ENCODE measurements at places on chromosomes 4 and X.

DNA sequence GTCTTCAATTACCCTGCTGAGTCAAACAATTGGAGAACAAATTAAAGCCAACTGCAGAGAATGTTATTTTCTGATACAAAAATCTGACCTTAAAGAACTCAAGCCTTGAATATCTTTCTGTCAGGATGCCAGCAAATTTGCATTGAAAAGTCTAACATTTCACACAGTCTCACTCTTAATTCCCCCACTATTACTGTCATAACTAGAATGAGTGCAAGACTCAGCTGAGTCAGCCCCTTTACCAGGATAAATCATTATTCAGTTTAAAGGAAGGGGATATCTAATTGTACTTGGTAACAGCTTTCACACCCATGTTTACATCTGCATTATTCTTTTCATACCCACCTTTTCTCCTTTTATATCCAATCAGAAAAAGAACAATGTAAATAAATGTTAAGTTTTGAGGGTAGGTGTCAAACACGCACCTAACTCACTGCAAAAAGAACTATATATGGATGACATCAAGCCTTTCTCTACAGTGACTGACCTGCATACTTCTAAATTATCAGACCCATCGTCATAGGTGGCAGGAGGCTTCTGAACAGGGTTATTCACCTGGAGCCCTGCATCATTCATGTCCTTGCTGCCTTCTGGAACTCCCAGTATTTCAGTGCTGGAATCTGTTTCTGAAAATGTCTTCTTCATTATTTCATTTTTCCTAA lies 117.4 kb downstream of the TMA16 start:
- H3K36me3 ChIP-seq: no peaks in the 10 kb centered on the region
- no peak overlapping the region for H3K4me3 ChIP-seq
- DNase-seq: no peak
- no peaks in the 10 kb centered on the region for H3K27me3 ChIP-seq

- peak overlapping the region; percentile 91 for H3K27ac ChIP-seq
- H3K4me3 ChIP-seq: no peak overlapping the region
- no peaks in the 10 kb centered on the region for H3K36me3 ChIP-seq
- peaks cover 55% of the 10 kb centered on the region for H3K4me1 ChIP-seq
- peak; percentile 46 for DNase-seq
Measured at GRCh38 chrX:13051529-13052172, 7.2 kb upstream of the FAM9C start.

DNA sequence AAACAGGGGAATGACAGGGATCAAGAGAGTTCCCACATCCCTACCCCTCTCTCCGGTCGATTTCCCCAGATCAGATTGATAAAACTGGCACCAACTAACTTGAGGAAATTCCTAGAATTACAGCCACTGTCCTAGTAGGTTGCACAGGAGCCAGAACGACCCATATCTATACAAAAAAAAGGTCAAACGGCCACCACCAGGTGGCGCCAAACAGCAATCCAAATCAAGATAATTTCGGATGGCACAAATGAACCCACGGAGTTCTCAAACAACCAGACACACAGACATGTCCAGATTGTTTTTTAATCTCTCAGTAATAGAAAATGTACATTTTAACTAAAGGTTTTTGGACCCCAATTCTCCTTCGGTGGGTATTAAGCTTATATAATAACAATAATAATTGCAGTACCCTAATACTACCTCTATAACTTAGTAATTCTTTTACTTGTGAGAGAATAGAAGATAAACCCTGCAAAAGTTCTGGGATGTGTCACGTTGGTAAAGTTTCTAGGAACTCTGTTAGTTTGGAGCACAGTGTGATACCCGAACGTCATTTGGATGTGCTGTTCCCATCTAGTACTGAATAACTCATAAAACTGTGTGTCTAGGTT lies 212.6 kb downstream of the SPOCK3 start:
- DNase-seq: peak; percentile 25
- no peak overlapping the region for H3K27ac ChIP-seq
- H3K36me3 ChIP-seq: no peaks in the 10 kb centered on the region

- DNase-seq: peak; percentile 85
- H3K36me3 ChIP-seq: no peaks in the 10 kb centered on the region
- peak overlapping the region; percentile 55 for H3K4me3 ChIP-seq
Measured at GRCh38 chrX:135003876-135004623, 13.3 kb downstream of the SMIM10 start.

GRCh38 chr4:63607169-63607872 lies 801.9 kb downstream of the TECRL start:
- no peaks in the 10 kb centered on the region for H3K27me3 ChIP-seq
- H3K4me1 ChIP-seq: no peaks in the 10 kb centered on the region
- no peak overlapping the region for H3K4me3 ChIP-seq
- DNase-seq: no peak
- H3K27ac ChIP-seq: no peak overlapping the region
- H3K36me3 ChIP-seq: no peaks in the 10 kb centered on the region

GRCh38 chrX:48573690-48574269 lies 504 bp upstream of the RBM3 start:
- H3K4me3 ChIP-seq: no peak overlapping the region
- H3K4me1 ChIP-seq: peaks cover 24% of the 10 kb centered on the region
- H3K27ac ChIP-seq: peak overlapping the region; percentile 97
- H3K36me3 ChIP-seq: peaks cover 7% of the 10 kb centered on the region
- peak; percentile 64 for DNase-seq

GRCh38 chr4:145341381-145341780 lies 140.3 kb upstream of the SMAD1 start:
- H3K4me1 ChIP-seq: no peaks in the 10 kb centered on the region
- no peak overlapping the region for H3K4me3 ChIP-seq
- no peak for DNase-seq
- H3K36me3 ChIP-seq: no peaks in the 10 kb centered on the region
- H3K27ac ChIP-seq: no peak overlapping the region

GRCh38 chr4:113976741-113977525 lies 2.5 kb downstream of the ARSJ start:
- no peak for DNase-seq
- no peaks in the 10 kb centered on the region for H3K36me3 ChIP-seq
- H3K4me3 ChIP-seq: no peak overlapping the region
- no peak overlapping the region for H3K27ac ChIP-seq

- H3K4me1 ChIP-seq: no peaks in the 10 kb centered on the region
- no peaks in the 10 kb centered on the region for H3K36me3 ChIP-seq
- no peak overlapping the region for H3K27ac ChIP-seq
- H3K4me3 ChIP-seq: no peak overlapping the region
- no peak for DNase-seq
- H3K27me3 ChIP-seq: no peaks in the 10 kb centered on the region
Measured at GRCh38 chr4:85737254-85737653, 262.3 kb downstream of the ARHGAP24 start.

GRCh38 chr4:2093265-2093664 lies 34.1 kb downstream of the NAT8L start:
- no peak for DNase-seq
- H3K4me1 ChIP-seq: no peaks in the 10 kb centered on the region
- H3K4me3 ChIP-seq: no peak overlapping the region
- peaks cover 39% of the 10 kb centered on the region for H3K27me3 ChIP-seq

DNA sequence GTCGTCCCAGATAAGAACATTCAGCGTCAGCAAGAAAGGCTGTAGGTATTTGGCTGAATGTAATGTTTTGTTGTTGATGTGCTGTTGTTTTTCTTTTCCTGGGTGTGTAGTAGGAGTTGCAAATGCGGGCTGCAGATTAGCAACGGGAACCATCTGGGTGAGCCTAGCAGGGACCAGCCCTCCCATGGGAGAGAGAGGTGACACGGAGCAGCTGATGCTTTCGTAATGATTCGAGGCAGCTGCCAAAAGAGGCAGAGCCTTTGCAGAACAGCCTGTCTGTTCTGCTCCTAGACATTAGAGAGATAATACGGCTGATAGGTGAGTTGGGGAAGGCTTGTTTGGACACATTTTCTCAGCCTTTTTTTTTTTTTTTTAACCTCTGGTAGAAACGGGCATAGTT lies 25.3 kb downstream of the ARSF start:
- DNase-seq: no peak
- no peaks in the 10 kb centered on the region for H3K4me1 ChIP-seq
- H3K4me3 ChIP-seq: no peak overlapping the region

DNA sequence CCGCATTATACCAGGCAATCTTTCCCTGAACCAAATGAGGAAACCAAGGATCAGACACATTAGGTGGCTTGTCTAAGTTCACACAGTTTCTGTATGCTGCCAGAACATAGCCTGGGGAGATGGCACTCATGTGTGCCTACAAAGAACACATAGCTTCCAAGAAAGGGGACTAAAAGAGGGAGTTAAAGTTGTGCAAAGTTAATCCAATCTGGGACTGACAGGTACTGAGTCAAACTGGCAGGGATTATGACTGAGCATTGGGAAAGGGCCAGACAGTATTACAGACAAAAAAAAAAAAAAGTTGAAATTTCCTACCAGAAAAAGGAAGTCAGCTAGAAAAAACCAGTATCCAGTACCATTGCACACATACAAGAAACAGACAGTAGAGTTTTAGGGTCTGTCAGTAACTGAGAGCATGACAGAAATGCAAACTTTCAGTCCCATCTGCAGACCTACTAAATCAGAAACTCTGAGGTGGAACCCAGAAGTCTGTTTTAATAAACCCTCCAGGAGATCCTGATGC lies 37.2 kb downstream of the ADAMTS3 start:
- H3K27me3 ChIP-seq: no peaks in the 10 kb centered on the region
- no peak overlapping the region for H3K4me3 ChIP-seq
- H3K36me3 ChIP-seq: no peaks in the 10 kb centered on the region
- no peak overlapping the region for H3K27ac ChIP-seq
- no peaks in the 10 kb centered on the region for H3K4me1 ChIP-seq

- H3K4me3 ChIP-seq: no peak overlapping the region
- H3K27ac ChIP-seq: no peak overlapping the region
- no peak for DNase-seq
Measured at GRCh38 chrX:144801786-144802185, 445.5 kb upstream of the SPANXN1 start.

DNA sequence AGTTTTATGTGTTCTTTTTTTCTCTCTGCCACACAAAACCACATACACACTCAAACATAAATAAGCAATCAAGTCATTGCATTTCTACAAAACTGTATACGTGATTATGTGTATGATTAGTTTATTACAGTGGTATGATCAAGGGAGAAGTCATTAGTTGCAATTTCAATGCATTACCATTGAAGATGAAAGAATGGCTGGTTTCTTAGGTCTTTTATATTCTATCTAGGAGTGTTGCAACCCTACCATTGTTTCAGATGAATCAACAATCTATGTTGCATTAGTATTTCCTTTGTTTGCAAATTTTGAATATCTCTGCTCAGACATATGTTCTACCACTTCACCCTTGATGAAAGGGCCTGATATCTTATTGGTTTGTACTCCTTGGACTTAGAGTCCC lies 6.8 kb downstream of the ANXA3 start:
- no peak for DNase-seq
- no peak overlapping the region for H3K27ac ChIP-seq
- no peaks in the 10 kb centered on the region for H3K36me3 ChIP-seq
- no peaks in the 10 kb centered on the region for H3K27me3 ChIP-seq
- no peak overlapping the region for H3K4me3 ChIP-seq
